ENCODE measurements at places on chromosomes 11 and 22. TPM values are rescaled to one million over a fixed set of nuclear protein-coding genes. Genes with fewer than 3 reads are reported as not detected.

DNA sequence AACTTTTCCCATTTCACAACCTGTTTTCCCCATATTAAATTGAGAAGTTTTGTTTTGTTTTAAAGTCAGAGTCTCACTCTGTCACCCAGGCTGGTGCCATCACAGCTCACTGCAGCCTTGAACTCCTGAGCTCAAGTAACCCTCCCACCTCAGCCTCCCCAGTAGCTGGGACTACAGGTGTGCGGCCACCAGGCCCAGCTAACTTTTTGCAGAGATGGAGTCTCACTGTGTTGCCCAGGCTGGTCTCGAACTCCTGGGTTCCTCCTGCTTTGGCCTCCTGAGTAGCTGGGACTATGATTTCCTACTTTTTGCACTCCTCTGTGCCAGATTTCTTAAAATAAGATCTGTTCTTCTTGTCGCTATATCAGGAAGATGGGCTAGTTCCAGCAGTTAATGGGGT, 44.9 kb downstream of the GNB1L start:
- no peaks in the 10 kb centered on the region for H3K36me3 ChIP-seq
- no peak for DNase-seq
- H3K27me3 ChIP-seq: no peaks in the 10 kb centered on the region
- peaks cover 38% of the 10 kb centered on the region for H3K4me1 ChIP-seq

Gene C11orf87
- total RNA-seq: not detected

GRCh38 chr22:39688186-39688785, 117.7 kb downstream of the CACNA1I start:
- H3K4me3 ChIP-seq: no peak overlapping the region
- H3K27me3 ChIP-seq: peaks cover 12% of the 10 kb centered on the region
- no peak for DNase-seq
- H3K27ac ChIP-seq: no peak overlapping the region

DNA sequence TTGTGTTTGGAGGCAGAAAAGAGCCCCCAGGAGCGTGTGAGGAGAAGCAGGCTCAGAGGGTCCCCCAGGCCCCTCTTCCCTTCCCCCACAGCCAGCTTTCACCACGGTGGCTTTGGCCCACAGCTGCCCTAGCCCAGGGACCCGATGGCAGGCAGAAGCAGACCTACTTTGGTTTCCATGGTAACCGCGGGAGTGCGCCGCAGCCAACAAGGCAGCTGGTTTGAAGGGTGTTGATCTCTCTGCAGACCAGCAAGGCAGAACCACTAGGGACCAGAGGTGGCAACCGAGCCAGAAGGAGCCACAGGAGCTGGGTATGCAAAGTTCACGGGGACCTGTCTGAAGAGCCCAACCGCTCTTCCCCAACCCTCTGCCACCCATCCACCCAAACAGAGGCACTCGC, 69.4 kb downstream of the BUD13 start:
- no peaks in the 10 kb centered on the region for H3K36me3 ChIP-seq
- DNase-seq: no peak
- H3K27me3 ChIP-seq: no peaks in the 10 kb centered on the region
- H3K27ac ChIP-seq: no peak overlapping the region
- H3K4me3 ChIP-seq: no peak overlapping the region

- no peaks in the 10 kb centered on the region for H3K36me3 ChIP-seq
- peaks cover under 1% of the 10 kb centered on the region for H3K4me1 ChIP-seq
- H3K4me3 ChIP-seq: no peak overlapping the region
Observed at GRCh38 chr11:4454021-4454420, 4.9 kb downstream of the OR52K2 start.

DNA sequence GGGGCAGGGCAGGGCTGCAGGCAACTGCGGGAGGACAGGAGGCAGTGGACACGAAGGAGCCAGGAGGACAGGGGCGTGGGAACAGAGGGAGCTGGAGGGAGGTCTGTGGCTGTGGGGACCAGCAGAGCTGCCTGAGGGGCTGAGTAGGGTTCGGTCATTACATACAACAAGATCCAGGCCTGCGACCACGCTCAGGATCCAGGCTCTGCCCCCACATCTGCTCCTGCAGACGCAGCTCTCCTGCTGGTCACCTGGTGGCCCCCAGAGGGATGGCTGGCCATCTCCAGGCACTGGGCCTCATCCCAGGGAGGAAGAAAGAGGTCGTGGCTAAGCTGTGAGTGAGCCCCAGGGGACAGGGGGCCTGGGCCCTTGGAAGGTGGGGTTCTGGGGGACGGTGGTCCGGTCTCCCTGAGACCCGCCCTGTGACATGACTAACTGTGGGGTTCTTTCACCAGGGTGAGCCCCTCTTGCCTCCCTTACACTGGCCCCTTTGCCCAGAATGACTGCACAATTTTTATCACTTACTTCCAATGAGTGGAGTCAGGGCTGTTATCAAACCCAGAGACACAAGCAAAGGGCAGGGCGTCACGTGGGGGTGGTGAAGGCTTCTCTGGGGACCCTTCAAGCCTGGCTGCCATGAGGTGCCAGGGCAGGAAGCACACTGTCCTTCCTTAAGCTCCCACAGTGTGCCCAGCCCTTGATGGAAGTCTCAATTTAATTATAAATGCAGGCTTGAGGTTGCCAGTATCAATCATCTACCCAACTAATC, 6.7 kb upstream of the APOBEC3A start:
- no peaks in the 10 kb centered on the region for H3K36me3 ChIP-seq
- no peak overlapping the region for H3K27ac ChIP-seq
- peak; percentile 87 for DNase-seq
- H3K4me3 ChIP-seq: no peak overlapping the region
- no peaks in the 10 kb centered on the region for H3K4me1 ChIP-seq

- H3K27me3 ChIP-seq: no peaks in the 10 kb centered on the region
- DNase-seq: no peak
- H3K36me3 ChIP-seq: no peaks in the 10 kb centered on the region
- peaks cover 38% of the 10 kb centered on the region for H3K4me1 ChIP-seq
- no peak overlapping the region for H3K4me3 ChIP-seq
Observed at GRCh38 chr22:33781411-33781810, 138.9 kb downstream of the LARGE1 start.

DNA sequence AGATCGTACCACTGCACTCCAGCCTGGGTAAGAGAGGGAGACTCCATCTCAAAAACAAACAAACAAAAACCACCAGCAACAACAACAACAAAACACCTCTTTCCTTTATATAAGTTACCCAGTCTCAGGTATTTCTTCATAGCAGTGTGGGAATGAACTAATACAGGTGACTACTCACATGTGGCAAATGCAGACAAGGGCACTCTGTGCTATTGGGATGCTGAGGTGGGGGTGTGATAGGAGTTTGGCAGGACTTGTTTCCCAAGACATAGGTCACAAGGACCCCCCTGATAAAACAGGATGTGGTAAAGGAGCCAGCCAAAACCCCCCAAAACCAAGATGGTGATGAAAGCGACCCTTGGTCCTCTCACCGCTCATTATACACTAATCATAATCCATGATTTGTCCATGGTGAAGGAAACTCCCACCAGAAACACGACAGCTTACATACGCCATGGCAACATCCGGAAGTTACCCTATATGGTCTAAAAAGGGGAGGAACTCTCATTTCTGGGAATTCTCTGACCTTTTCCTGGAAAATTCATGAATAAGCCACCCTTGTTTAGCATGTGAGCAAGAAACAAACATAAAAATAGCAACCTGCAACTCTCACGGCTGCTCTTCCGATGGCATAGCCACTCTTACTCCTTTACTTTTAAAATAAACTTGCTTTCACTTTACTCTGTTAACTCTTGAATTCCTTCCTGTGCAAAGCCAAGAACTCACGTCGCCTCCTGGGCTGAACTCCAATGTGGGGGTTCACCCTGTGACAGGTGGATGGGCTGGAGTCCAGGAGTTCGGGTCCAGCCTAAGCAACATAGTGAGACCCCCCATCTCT, 18.8 kb upstream of the INCENP start:
- no peaks in the 10 kb centered on the region for H3K36me3 ChIP-seq
- DNase-seq: no peak
- H3K27ac ChIP-seq: peak overlapping the region; percentile 80
- H3K4me1 ChIP-seq: peaks cover 17% of the 10 kb centered on the region

Gene GRAP2
- 12.3 TPM for total RNA-seq

DNA sequence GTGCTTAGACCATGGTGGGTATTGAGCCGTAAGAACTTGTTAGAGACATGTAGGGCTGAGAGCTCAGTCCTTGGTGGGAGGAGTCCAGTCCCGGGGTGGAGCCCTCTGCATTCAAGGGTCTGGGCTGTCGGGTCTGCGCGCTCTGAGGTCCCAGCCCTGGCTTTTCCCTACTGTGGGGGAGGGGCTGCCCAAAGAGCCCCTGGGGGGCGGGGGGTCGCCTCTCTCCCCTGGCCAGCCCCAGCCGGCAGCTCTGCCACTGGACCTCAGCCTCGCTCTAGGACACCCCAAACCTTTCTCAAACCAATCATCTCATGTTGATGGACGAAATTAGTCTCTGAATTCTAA, 1006.4 kb downstream of the BRD1 start:
- H3K27ac ChIP-seq: no peak overlapping the region
- H3K36me3 ChIP-seq: no peaks in the 10 kb centered on the region
- no peak for DNase-seq
- no peaks in the 10 kb centered on the region for H3K27me3 ChIP-seq

- H3K36me3 ChIP-seq: no peaks in the 10 kb centered on the region
- H3K27me3 ChIP-seq: no peaks in the 10 kb centered on the region
- no peaks in the 10 kb centered on the region for H3K4me1 ChIP-seq
- DNase-seq: no peak
- no peak overlapping the region for H3K4me3 ChIP-seq
Observed at GRCh38 chr11:113647108-113647507, 59.0 kb downstream of the TMPRSS5 start.

Gene RIN1
- 19.2 TPM for total RNA-seq

- no peaks in the 10 kb centered on the region for H3K27me3 ChIP-seq
- DNase-seq: no peak
- no peaks in the 10 kb centered on the region for H3K36me3 ChIP-seq
- peaks cover 25% of the 10 kb centered on the region for H3K4me1 ChIP-seq
- no peak overlapping the region for H3K4me3 ChIP-seq
Observed at GRCh38 chr11:113014262-113015097, 53.3 kb downstream of the NCAM1 start.

DNA sequence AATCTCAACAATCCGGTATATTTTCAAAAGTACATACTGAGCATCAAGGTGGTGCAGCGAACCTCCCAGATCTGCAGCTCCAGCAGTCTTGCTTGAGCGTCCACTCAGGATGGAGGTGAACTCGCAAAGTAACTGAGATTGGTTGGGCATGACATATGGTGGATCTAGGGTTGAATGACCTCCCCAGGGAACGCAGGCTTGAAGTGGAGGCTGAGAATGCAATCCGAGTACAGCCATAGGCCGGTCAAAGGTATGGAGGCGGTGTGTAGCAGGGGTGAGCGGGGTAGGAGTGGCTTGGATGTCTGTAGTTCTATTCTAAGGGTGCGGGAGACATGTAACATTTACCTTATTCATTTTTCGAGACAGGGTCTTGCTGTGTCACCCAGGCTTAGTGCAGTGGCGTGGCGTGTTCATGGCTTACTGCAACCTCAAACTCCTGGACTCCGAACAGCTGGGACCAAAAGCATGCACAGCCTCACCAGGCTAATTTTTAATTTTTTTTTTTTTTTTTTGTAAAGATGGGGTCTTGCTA, 631 bp upstream of the C22orf39 start:
- DNase-seq: no peak
- H3K36me3 ChIP-seq: peaks cover 35% of the 10 kb centered on the region
- peak overlapping the region; percentile 81 for H3K27ac ChIP-seq
- H3K4me3 ChIP-seq: peak overlapping the region; percentile 88
- H3K4me1 ChIP-seq: peaks cover 28% of the 10 kb centered on the region

Gene CYP2R1
- 12.3 TPM for total RNA-seq

DNA sequence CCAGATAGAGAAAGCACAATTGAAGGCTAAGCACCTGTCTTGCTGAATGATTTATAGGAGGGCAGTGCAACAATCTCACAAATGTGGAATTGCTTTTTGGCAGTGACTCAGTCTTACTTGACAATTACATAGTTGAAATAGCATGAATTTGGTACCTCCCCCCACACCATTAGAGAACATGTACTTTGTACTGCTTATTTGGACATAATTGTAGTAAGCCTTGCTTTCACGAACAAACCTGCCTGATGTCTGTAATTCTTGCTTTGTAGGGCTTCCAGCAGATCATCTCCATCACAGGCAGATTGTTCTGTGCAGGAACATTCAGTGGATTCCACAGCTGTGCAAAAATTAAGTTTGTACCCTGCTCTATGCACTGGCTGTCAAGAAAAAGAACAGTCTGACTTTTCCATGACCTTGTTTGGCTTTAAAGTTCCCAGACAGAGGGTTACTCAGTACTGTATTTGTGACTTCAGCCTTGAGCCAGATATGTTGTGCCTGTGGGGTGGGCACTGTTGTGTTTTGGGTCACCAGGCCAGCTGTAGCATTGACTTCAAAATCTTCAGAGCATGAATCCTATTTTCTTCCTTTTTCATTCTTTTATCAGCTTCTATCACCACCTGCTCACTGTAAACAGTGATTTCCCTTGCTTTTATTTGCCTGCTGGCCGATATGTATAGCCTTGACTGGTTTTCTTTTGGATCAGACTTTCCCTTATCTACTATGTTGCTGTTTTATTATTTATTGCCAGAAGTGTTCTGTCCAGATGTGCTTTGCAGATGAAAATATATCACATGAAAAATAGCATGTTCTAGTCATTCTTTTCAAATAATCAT, 941.0 kb upstream of the CHORDC1 start:
- DNase-seq: no peak
- no peaks in the 10 kb centered on the region for H3K27me3 ChIP-seq
- no peaks in the 10 kb centered on the region for H3K36me3 ChIP-seq
- H3K27ac ChIP-seq: no peak overlapping the region

DNA sequence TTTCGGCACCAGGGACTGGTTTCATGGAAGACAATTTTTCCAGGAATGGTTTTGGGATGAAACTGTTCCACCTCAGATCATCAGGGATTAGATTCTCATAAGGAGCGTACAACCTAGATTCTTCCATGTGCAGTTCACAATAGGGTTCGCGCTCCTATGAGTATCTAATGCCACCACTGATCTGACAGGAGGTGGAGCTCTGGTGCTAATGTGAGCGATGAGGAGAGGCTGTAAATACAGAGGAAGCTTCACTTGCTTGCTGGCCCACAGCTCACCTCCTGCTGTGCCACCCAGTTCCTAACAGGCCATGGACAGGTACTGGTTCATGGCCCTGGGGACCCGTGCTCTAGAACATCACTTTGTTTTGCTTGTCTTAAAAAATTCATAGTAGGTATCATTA, 41.8 kb upstream of the AMPD3 start:
- no peak for DNase-seq
- no peaks in the 10 kb centered on the region for H3K36me3 ChIP-seq
- peak overlapping the region; percentile 20 for H3K27ac ChIP-seq
- H3K4me3 ChIP-seq: no peak overlapping the region

GRCh38 chr11:117052196-117053149, 45.8 kb downstream of the SIK3 start:
- no peak for DNase-seq
- H3K4me1 ChIP-seq: no peaks in the 10 kb centered on the region
- no peak overlapping the region for H3K4me3 ChIP-seq
- no peaks in the 10 kb centered on the region for H3K36me3 ChIP-seq
- H3K27me3 ChIP-seq: no peaks in the 10 kb centered on the region

Gene KCNJ1
- total RNA-seq: 1.5 TPM

Gene CRYBB3
- not detected for total RNA-seq

All from vagina (tissue), 2 donors.